Stimulated activated CD8-positive, alpha-beta memory T cell treated with anti-CD3 and anti-CD28 coated beads, Interleukin-7, amount 100 ng/mL, for 1 hour (primary cell): ENCODE measurements at places on chromosomes 16 and 17.

DNA sequence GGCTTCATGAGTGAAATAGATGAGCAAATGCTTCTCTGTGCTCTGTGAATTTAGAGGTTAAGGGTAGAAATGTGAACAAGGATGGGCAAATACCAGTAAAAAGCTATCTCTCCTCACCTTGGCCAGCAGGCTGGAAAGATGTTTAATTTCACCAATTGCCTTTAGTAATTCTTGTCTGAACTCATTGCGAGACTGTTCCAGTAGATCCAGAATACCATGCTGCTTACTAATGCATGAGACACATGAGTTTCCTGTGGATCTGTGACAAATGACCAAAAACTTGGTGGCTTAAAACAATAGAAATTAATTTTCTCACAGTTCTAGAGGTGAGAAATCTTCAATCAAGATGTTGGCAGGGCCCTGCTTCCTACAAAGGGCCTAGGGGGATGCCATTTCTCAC lies 9.3 kb upstream of the ZNF624 start:
- no peak for DNase-seq

DNA sequence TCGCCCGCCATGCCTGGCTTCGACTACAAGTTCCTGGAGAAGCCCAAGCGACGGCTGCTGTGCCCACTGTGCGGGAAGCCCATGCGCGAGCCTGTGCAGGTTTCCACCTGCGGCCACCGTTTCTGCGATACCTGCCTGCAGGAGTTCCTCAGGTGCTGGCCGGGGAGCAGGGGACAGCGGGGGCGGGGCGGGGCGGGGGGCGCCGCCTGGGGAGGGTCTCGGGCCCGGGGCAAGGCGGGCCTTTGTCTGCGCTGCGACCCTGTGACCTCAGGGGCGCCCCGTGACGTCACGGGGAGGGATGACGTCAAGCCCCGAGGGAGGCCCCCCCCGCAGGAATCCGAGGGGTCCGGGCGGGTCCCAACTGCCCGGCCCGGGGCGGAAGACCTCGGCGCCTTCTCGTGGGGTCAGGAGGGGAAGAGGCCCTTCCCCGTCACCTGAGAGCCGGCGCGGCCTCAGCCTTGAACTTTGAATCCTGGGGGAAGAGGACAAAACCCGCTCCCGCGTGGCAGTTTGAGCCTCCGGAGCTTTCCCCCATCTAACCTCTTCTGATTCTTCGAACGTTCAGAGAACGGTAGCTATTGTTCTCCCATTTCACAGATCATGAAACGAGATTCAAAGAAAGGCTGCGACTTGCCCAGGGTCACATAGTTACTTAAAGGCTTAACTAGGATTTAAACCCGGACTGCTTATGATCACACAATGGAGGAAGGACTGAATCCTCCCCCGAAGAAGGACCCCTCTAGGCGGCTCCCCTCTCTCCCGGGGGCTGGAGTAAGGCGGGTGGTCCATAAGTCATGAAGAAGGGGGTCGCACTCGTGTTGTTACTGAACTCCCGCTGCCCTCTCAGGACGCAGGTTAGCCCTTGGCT lies 527 bp downstream of the TRAF4 start:
- DNase-seq: peak; percentile 44

DNA sequence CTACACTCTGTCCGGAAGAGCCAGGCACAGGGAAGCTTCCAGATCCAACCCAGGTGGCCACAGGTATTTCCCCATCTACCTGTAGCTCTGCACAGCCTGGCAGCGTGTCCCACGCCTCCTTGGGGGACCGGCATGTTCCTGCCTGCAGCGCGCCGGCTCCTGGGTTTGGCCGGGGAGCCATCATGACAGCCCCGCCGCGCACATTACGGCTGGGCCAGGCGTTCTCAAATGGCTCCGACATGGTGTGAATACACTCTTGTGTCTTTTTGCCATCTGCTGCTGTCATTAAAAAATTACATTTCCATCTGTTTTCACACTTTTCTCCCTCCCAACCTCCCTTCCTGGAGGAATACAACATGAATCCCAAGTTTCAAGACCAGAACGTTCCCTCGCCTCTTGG lies 8.0 kb upstream of the GINS2 start:
- no peak for DNase-seq

DNA sequence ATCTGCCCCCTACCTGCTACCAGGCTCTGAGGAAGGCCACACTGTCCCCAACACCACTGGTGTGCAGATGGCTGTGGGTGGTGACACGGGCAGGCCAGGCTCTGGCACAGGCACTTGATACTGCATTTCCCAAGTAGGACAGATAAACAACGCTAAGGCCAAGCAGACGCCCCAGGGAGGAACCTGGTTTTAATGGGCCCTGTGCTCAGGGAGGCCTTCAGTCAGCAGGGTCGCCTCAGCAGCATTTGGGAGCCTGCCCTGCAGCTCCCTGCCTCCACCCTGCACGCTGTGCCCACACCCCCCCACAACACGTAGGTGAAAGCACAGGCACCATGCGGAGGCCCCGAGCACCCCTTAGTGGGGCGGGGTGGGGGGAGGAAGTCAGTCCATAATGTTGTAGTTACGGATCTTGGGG lies 3.3 kb upstream of the FASN start:
- no peak for DNase-seq

DNA sequence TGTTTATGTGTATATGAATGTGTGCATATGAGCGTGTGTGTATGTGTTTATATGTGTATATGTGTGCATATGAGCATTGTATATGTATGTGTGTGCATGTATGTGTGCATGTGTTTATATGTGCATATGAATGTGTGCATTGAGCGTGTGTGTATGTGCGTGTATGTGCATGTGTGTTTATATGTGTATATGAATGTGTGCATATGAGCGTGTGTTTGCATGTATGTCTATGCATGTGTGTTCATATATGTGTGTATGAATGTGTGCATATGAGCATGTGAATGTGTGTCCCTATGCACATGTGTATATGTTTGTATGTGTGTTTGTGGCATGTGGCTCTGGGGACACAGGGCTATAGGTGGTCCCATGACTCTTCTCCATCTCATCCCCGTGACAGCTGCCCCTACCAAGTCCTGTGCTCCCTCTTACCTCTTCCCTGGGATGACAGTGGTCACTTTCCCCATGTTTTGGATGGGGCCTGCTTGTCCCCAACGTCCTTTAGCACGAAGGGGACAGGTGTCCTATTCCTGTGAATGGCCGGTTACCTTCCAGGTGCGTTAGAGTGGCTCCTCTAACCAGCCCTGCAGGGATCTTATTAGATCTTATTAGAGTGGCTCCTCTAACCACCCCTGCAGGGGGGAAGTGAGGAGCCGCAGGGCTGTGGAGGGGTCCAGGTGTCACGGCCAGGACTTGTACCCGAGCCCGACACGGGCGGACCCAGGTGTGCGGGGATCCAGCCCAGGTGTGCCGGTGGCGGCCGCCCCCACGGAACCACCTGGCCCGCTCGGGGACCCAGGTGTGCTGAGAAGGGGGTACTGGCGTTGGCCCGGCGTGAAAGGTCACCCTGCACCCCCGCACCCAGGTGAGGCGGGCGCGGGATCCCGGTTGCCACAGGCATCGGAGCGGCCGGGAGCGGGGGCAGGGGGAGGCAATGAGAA lies 105.6 kb downstream of the SEC14L1 start:
- no peak for DNase-seq

DNA sequence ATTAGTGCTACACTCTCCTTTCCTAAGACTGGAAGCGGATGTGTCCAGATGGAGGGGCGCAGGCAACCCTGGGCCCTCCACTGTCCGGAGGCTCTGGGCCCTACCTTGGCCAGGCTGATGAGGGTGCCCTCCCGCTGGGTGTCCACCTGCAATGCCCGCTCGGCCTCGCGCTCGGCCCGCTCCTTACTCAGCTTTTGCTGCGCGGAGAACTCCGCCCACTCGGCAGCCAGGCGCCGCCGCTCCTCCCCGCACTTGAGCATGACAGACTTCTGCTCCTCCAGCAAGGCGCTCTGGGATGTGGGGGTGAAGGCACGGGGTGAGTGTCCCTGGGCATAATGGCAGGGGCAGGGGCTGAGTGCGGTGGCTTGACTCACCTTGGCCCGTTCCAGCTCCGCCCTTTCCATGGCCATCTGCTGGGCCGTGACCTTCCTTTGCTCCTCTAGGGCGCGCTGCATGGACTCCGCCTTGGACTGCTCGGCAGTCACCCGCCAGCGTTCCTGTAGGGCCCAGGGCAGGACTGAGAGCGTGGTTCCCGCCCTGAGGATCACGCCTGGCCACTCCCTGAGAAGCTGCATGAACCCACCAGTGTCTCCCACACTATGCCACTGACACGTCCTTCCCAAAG lies 10.1 kb upstream of the MRPL38 start:
- DNase-seq: no peak

DNA sequence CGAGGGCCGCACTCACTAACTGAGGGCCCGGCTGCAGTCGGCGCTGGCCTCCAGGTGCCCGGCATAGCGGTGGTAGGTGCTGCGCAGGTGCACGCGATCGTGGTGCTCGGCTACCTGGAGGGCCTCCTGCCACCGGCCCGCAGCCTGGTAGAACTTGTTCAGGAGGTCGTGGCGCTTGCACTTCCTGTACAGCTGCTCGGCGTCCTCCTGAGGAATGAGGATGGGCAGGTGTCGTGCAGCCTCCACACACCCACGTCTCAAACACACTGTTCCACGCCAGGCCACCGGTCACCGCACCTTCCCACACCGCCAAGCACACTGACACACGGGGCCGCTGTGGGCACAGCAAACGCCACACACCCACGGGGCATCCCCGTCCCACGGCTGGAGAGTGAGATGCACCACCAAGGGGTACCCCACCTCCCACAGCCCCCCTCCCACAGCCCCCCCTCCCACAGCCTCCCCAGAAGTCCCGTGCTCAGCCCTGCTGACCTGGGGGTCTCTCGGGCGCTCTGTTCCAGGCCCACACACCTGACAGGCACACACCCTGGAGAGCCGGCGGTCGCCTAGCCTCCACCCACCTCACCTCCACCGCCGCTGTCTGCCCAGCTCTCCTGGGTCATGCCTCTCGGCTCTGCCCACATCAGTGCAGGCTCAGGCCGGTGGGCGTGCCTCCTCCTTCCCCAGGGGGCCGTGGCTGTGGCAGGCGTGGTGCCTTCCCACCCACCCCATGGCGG lies 7.4 kb upstream of the TMEM204 start:
- no peak for DNase-seq

DNA sequence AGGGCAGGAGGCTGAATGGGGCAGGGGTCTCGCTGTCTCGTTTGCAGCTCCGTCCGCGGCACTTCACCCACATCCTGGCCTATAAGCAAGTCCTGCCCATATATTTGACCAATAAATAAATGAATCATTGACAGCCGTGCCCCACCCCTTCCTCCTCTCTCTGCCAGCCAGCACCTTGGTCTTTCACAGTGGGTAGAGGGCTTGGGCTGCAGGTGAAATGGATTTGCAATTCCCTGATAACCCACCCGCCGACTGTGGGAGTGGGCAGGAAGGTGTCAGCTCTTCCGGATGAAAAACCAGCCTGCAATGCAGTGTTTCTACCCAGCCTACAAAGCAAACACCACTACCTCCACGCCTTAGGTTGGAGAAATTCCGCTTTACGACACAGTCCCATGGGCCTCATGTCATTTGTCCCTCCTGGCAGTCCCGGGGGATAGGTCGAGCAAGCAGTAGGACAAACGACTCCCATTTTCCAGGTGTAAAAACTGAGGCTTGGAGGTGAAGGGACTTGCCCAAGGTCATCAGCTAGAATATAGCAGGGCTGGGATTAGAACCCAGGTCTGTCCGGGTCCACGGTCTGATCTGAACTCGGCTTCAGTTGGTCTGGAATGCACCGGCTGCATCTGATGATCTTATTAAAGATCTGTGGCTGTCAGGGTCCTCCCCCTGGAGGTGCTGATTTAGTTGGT lies 79.0 kb downstream of the ABCC1 start:
- DNase-seq: no peak

DNA sequence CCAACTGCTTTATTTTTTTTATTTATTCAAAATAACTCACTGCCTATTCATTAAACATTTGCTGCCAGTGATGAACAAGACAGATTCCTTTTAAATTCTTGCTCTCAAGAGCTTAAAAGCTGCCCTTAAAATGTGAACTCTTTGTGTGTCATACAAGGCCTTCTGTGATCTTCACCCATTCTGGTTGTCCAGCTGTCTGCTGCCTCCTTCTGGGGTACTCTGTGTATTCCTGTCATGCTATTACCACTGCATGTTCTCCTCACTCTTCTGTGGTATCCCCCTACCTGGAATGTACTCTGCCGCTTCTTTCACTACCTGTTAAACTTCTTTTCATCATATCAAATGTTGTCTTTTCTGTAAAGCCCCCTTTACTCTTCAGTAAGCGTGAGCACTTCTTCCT lies 165.8 kb downstream of the CHD9 start:
- DNase-seq: no peak

DNA sequence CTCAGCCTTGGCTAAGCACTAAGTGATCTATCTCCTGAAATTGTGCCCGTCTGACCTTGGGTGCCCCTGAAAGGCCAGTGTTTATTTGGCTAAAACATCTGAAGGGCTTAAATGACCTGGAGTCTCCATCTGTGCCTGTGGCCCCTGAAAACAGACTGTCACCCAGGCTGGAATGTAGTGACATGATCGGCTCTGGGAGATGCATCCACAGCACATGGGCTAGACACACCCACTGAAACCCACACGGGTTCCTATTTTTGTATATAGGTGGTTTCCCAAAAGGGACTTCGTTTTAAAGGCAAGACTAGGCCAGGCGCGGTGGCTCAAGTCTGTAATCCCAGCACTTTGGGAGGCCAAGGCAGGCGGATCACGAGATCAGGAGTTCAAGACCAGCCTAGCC lies 13.5 kb downstream of the CEP295NL start:
- no peak for DNase-seq

DNA sequence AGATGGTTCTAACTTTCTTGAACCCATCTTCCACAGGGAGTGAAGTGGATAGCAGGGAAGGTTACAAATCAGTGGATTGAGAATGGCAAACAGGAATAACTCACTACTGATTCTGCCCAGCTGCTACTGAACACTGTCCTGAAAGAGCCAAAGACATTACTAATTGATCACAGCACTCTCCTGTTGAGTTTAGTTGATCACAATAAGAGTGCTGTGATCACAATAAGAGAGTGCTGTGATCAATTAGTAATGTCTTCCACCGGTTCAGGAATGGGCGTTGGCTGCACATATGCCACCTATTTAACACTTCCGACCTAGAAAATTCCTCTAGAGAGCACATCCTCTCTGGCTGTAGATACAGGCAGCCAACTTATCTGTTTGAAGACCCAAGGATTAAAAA lies 11.4 kb downstream of the CFAP97D1 start:
- no peak for DNase-seq
